Lung (tissue), 17 donors: ENCODE measurements at places on chromosomes 3 and 15. TPM values are rescaled to one million over a fixed set of nuclear protein-coding genes. Genes with fewer than 3 reads are reported as not detected.

Gene PRR20G
- not detected for total RNA-seq

Gene CP
- total RNA-seq, result 143 TPM

DNA sequence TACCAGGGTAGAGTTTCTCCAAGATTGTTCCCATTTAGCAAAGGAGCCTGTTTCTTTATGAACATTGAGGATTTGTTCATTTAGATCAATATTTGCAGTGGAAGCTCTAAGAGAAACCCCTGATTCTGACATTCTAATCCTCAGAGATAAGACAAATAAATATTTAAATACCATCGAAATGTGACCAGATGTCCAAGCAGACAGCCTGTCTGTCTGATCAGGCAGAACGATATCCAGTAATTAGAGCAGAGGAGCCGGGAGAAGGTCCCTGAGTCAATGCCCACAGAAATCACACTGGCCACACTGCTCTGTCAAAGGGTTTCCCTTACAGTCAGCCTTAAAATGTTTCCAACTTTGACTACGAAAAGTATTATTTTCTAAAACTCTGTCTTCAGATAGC lies 15.7 kb upstream of the ARPIN start:
- DNase-seq, result no peak

DNA sequence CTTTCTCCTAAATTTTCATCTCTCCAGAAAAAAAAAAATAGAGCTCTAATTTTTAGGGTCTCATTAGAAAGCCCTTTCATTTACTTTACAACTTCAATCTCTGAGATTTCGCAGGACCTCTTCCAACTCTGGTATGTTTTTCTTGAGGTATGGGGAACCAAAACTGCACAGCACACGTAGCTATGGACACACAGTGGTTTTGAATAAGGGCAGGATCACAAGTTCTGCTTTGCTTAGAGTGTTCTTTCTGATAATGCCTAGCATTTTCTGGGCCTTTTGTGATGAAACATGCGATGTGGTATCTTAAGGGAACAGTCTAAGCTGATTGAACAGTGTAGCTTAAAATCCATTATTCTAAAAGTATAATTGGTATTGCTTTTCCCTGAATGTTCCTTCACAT lies 25.3 kb downstream of the ZNF592 start:
- no peak for DNase-seq

Gene TRAT1
- 2.4 TPM for total RNA-seq

DNA sequence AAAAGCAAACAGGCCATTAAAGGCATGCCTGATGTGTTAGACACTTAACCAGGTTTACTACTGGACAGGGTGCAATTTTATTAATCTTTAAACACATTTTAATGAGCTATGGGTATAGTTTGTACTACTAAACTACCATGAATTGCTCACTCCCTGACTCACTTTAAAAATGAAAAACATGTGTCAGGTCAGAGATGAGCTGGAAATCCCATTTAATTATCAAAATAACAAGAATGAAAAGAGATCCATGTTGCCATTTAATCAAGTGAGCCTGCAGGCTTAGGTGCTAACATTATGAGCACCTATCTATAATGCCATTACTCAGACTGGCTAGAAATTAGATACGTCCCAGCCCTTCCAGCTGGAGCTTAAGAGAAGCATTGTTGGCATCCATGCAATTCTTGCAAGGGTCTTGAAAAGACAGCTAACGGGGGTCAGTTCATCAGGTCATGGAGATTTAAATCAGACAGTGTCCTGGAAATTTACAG lies 224.4 kb downstream of the THRB start:
- DNase-seq, result no peak

Gene CNTN3
- 1.5 TPM for total RNA-seq

DNA sequence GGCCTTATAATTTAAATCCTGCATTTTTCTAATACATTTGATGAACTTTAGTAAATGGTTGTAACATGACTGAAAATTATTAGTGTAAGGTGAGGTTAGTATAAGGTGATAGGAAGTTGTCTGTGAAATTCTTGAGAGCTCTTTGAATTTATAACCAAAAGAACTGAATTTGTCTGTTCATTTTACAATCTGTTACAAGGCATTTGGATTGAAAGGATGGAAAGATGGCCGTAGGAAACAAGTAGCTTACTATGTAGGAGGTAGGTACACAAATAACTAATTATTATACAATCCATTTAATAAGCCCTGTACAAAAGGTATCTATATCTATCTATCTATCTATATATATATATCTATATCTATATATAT lies 6.6 kb downstream of the DIPK2A start:
- no peak for DNase-seq
